Thoracic aorta (tissue), 2 donors: ENCODE measurements at places on chromosomes 3 and 15. TPM values are rescaled to one million over a fixed set of nuclear protein-coding genes. Genes with fewer than 3 reads are reported as not detected.

GRCh38 chr15:73891328-73892315 lies 18.3 kb downstream of the TBC1D21 start:
- DNase-seq: no peak

MUC13 gene
- total RNA-seq: 0.49 TPM

DNA sequence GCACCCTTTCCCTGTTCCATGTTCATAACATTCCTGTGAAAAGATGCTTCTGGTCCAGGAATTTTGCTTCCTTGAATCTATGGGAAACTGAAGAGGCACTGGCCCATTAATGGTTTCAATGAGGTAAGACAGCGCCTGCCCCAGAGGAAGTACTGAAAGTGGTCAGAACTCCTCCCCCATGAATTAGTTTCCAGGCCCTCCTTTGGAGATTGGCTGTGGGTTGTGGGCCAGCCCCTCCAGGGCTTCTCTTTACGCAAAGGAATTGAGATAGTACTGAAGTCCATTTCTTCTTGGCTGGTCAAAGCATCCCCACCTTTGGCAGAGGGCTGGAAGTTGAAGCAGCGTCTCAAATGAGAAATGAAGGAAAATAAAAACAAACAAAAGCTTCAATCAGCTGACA lies 175.5 kb downstream of the POLR2M start:
- DNase-seq: no peak

DNA sequence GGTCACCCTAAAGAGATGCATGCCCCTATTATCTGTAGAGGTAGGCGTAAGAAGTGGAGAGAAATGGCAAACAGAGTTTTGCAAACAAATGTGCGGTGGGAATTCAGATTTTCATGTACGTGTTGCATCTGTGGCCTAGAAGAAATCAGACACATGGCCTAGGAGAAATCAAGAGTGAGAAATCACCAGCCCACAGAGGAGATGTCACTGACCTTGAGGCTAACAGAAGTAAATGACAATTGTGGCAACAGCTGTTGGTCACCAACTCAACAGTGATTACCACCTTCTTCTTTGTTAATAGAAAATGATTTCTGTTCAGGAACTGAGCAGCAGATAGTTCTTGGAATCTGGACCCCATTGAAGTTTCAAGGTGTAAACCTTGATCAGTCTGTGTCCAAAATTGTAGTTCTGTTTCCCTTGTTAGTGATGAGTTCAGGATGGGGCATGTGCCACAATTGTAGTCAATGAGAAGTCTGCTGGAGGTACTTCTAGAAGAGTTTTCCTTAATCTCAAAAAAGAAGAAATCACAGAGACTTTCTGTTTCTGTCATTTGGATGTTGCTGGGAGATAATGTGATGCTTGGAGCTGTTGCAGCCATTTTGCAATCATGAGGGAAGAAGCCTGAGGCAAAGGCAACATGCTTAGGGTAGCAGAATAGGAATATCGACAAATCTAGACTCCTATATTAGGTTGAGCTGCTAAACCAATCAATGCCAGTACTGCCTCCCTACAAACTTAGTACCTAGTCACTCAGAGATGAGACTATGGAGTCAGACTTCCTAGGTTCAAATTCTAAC lies 34.3 kb upstream of the RFTN1 start:
- no peak for DNase-seq

CASR gene
- not detected for total RNA-seq

DNA sequence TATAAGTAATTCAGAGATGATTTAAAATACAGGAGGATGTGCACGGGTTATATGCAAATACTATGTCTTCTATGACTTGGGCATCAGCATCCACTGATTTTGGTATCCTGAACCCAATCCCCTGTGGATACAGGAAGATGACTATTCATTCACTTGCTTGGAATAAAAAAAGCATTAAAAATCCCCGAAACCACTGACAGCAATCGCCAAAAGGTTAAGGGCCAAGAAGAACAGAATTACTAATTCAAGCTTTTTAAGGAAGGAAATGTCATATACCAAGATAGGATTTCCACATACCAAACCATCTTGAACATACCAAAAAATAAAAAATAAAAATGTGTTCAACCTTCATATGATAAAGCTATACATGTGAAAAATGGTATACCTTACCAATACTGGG lies 93.7 kb downstream of the DLG1 start:
- no peak for DNase-seq

DNA sequence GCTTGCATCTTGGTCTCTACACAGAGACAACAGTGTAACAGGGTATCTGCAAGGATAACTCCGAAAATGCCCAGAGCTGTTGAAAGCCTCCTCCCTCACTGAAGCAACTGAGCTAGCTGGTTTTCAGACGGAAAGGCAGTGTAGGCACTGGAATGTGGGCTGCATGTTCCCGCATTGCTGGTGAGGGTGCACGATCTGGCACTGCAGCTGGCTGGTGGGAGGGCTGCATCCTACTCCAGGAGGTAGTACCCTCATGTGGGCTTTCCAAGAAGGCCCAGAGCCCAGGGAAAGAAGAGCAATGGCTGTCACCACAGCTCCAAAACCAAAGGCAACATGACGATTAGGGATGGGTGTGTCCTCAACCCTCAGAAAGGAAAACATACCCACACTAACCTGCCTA lies 28.7 kb upstream of the RPS17 start:
- no peak for DNase-seq

DNA sequence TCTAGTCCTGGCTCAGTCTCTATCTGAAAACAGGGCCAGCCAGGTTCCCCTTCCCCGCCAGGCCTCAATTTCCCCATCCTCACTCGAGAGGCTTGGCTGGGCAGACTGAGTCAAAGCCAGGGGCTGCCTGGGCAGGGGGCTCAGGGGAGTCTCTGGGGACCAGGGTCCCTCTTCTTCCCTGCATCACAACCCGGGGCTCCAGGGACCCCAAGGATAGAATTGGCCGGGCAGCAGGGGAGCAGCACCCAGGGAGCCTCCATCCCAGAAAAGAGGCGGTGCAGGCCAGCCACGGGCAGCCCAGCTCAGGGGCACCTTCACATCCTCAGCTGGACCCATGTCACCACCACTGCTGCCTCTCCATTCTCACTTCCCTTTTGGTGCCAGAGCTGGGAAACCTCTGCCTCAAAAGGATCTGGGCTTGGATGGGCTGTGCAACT lies 13.3 kb upstream of the PLXND1 start:
- DNase-seq: no peak

DNA sequence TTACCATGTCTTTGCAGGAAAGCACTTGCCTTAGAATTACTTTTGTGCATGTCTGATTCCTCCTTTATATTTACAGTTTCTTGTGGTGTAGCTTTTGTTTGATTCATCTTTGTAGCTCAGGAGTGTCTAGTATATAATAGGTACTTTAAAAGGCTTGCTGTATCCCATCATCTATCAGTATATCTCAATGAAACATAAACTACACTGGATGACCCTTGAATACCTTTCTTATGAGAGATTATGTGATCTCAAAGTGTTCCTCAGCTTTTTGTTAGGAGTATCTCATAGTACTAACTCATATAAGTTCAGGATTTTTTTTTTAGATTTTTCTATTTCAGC lies 234.8 kb downstream of the PYDC2 start:
- DNase-seq: no peak

GRCh38 chr3:160225176-160226025 lies at the start of gene C3orf80:
C3orf80 (plus strand) TSS chr3:160225422; CDS start chr3:160225636, 214 bp downstream.
- DNase-seq: no peak

GOLGA8J gene
- 1.2 TPM for total RNA-seq

DNA sequence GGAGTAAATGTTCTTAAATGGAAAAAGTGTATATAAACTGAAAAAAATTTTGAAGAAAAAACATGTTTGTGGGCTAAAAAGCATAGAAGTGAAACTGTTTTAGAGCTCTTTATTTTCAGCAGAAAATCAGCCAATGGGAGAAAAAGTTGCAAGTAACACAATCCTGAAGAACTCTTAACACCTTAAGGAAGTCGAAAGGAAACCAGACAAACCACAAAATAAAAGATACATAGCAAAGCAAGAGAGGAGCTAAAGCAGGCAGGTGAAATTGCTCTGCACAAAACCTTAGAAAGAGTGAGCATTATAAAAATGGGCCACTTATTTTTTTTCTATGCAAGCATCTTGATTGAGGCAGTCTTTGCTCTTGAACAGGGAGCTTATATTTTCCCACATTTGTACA lies 300.5 kb downstream of the RAP2B start:
- no peak for DNase-seq

GRCh38 chr3:114060906-114061655 lies 4.5 kb downstream of the QTRT2 start:
- no peak for DNase-seq

ARHGEF26 gene
- total RNA-seq: 96.4 TPM

EPB42 gene
- total RNA-seq: not detected

CHMP2B gene
- 29.2 TPM for total RNA-seq

- DNase-seq: no peak
These were observed 18.6 kb downstream of the KPNA4 start for GRCh38 chr3:160546727-160547126.

GRCh38 chr3:43691120-43691995 lies 620 bp downstream of the ABHD5 start:
- peak; percentile 36 for DNase-seq

GRCh38 chr3:52277972-52278509 lies 408 bp downstream of the WDR82 start:
- no peak for DNase-seq

DNA sequence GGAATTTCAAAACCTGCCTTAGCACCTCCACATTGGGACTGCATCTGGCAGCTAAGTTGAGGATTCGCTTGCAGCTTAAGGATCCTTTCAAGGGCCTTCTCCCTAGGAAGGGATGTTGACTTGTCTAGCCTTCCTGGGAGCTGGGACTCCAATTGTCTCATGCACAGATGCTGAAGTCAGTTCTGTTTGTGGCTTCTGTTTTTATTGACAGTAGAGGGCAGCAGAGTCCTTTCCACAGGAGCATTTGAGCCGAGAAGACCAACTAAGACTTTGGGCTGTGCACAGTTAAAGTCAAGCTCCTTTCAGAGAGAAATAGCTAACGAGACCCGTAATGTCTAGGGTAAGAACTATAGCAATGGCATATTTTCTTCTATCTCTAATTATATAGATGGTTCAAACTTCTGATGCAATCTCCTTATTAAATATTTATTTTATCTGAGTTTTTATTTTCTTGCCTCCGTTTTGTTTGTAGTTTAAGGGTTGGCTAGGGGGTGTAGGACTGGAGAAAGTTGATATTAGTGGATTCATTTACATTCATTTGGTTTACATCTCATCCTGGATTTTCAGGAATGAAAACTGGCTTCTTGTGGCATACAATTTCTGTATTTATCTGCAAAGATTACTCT lies 59.7 kb upstream of the KBTBD8 start:
- no peak for DNase-seq

- DNase-seq: no peak
These were observed 270.2 kb upstream of the GBE1 start for GRCh38 chr3:82031596-82031995.

FILIP1L gene
- 279 TPM for total RNA-seq

DNA sequence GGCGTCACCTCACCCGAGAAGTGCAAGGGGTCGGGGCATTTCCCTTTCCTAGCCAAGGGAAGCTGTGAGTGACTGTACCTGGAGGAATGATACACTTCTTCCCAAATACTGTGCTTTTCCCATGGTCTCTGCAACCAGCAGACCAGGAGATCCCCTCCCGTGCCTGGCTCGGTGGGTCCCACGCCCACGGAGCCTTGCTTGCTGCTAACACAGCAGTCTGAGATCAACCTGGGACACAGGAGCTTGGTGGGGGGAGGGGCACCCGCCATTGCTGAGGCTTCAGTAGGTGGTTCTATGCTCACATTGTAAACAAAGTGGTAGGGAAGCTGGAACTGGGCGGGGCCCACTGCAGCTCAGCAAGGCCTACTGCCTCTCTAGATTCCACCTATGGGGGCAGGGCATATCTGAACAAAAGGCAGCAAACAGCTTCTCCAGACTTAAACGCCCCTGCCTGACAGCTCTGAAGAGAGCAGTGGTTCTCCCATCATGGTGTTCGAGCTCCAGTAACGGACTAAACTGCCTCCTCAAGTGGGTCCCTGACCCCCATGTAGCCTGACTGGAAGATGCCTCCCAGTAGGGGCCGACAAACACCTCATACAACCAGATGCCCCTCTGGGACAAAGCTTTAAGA lies 31.4 kb upstream of the ABHD5 start:
- no peak for DNase-seq
